ENCODE measurements at places on chromosomes 1 and 21.

GRCh38 chr21:40129809-40130208 lies 262.6 kb downstream of the PCP4 start:
- no peak for DNase-seq

GRCh38 chr1:244896550-244896949 lies 32.2 kb upstream of the HNRNPU start:
- DNase-seq = no peak

DNA sequence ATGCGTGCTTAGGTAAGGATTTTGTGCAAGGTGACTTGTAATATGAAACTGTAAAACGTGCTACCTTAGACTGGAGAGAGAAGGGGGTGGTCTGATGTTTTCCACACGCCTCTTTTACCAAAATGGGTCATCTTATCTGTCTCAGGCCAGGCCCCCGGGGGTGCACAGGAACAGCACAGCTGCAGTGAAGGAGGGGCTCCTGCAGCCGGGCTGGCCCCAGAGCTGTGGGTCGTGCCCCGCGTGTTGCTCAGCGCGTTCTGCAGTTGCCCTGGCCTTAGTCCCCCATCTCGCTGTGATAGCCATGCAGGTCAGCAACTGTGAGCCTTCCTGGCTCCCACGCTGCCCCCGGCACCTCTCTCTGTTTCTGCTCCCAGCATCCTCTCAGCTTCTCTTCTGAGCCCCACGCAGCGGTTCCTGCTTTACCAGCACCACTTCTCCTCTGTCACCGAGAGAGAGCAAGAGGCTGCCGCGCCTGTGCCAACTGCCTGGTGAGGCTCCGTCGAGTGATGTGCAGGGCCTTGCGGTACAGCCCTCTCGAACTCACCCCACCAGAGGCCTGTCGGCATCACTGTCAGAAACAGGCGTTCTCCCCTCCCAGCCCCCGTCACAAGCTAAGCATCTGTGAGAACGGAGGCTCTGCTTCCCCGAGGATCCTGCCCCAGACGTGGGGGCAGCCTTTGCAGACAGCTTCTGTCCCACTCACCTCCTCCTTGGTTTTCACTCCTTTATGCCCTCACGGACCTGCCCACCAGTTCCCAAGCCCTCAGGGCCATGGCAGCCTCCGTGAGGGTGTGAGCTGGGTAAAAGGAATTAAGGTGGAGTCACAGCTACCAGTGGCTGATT lies 73.3 kb downstream of the ADARB1 start:
- no peak for DNase-seq

DNA sequence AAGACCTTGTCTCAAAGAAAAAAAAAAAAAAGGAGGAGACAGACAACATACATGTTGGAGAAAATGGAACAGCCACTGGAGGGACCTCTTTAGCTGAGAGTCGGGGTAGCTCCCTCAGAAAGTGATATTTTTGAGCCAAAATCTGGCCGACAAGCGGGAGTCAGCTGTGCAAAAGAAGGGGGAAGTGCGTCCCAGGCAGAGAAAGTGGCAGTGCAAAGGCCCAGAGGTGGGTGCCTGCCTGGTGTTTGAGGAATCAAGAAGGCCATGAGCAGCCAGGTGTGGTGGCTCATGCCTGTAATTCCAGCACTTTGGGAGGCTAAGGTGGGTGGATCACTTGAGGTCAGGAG lies 6.1 kb upstream of the CROCC start:
- DNase-seq = no peak

DNA sequence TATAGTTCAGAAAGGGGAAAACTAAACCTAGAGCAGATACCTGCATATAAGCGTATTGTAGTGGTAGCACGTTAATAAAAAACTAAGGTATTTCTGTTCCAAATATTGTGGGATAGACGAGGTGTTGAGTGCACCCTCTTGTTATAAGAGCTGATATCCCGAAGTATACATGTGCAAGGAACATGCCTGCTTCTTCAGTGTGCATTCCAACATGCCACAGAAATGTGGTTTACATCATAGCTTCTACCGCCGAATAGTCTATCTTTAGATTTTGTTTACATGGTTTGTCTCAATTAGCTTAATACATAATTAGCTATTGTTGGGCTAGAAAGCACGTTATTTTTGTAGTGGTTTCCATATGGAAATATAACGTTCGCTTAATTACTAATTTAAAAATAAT lies 2.2 kb downstream of the CHRM3 start:
- DNase-seq = no peak

- DNase-seq = no peak
These were observed 3.2 kb downstream of the LRRC8C start for GRCh38 chr1:89635825-89636815.

DNA sequence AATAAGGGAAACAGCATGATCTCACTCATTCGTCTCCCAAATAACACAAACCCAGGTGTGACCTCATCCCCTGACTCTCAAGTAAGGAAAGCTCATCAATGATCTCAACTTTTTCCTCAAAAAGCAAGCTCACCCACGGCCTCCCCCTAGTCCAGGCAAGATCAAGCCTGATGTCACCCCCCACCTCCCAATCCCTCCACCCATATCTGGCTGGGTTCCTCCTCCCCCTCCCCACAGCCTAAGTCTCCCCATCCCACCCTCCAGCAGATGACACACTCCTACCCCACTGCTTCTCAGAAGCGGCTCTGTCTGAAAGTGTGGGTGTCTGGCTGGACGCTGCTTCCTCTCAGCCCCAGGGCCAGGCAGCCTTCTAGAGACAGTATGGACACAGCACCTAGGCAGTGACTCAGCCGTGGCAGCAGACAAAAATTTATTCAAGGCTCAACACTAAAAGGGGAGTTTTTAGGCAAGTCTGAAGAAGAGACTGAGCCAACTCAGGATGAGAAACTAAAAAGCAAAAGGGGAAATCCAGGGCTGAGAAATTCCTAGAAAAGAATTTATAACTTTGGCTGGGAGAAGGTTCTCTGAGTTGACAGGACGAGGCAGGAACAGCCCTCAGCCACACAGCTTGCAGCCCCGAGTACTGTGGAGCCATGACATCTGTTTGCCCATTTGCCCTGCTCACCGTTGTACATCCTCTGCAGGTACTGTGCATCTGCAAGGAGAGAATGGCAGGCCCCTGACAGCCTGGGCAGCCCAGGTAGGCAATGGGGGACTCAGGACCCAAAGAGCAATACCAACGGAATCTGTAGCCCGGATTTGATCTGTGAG lies 81.6 kb upstream of the LRRC8D start:
- no peak for DNase-seq

DNA sequence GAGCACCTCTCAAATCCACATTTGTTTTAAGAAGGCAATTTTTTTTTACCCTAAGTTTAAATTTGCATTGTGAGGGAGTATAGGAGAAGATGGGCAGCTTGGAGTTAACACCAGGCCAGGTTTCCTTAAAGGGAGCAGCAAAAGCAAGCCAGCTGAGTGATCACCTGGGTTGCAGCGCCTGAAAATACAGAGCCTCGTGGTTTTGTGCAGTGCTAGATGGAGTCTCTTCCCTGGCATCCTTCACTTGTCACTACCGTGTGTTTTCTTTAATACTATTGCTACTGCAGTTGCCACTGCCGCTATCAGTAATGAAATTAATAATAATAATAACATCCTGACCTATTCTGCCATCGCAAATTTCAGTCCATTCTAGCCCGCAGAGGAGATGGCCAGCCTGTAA lies 35.2 kb upstream of the VAV3 start:
- DNase-seq = no peak
